Pulmonary artery endothelial cell (primary cell): ENCODE measurements at places on chromosomes 4 and X.

DNA sequence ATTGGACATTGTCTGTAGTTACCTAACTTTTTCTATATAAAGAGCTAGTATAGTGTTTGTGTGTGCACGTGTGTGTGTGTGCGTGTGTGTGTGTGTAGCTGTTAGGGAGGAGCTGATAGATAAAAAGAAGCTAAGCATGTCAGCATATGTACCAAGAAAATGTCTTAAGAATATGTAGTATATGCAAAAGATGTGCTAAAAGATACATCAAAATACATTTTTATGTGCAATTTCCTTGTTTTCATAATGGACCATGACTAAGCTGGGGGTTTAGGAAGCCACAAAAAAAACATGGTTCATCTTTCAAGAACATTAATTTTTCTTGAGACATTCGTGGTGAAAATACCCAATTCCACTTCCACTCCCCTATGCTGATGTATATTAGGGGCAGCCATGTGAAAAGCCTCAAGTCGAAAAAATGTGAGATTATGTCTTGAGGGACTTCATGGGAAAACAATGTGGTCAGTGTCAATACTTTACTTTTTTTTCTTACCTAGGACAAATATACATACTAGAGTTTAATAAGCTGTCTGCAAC lies 1599.7 kb downstream of the ARAP2 start:
- DNase-seq: no peak

DNA sequence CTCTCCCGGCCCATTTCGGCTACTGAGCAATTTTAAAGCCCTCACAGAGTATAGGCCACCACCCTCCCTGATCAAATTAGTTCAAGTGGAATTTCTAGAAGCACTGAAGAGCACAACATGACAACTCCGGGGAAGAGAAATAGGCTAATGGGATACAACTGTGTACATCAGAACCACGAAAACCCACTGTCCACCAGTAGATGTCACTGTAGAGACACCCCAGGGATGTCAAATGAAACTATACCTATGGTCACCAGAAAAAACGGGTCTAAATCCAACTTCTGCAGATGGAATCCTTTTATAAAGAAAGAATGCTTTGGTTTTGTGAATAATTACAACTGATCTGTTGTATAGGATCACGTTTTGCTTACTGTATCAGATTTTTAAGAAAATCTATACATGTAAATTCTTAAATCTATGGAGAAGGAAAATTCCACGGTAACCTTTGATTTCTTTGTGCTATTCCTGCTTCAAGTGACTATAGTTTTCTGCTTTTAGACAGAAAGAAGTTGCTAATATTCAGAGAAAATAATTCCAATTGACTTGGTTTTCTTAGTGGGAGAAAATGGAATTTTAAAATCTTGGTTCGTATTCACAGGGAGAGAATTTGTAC lies 29.5 kb upstream of the MAP3K15 start:
- peak; percentile 8 for DNase-seq

DNA sequence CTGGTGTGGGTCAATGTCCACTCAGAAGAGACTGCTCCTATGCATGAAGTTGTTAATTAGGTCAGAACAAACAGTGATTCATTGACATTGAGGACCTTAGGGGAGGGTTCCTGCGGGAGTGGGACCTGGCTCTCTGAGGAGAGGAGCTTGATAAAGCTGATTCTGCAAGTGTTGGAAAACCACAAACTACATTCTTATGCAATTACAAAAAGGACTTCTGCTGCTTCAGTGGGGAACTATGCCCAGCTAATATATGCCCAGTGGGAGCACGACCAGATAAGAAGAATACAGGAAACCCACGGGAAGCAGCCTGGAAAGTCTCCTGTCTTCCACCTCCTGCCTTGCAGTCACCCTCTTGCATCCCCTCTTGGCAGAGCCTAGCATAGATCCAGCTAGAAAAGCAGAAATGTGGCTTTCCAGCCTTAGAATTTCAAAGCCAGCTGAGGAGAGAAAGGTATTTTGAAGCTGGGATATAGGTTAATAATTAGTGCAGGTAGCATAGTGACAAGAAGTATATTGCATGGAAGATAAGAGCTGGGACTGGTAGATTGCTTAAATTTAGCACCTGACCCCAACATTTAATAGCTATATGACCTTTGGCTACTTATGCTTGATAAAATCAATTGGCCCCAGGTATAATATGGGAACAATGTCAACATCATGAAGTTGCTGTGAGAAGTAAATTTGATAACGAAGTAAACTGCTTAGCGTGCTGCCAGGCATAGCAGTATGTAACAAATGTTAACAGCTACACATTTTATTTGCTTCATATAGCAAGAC lies 34.9 kb upstream of the UGT8 start:
- no peak for DNase-seq

DNA sequence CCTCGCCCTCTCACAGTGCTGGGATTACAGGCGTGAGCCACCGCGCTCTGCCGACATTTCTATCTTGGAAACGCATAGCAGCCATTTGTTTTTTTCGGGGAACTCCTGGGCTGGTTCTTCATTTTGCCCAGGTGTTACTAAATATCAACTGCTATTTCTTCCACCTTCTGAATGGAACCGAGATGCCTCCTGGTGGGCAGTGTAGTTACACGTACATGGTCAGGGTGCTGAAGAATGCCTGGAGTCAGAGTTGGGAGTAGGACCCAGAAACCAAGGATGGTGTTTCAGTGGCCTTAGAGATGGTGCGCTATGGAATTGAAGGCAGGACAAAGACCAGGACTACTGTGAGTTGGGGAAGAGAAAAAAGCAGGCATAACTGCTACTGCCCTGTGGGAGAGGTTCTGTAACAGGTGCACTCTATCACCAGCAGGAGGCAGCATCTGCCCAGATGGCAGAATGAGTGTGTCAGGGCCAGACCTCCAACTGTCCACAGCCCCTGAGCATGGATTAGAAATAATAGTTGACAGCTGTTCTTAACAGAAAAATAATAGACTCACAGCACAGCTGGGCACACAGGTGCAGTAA lies 81.7 kb downstream of the ZC4H2 start:
- no peak for DNase-seq

GRCh38 chr4:106695501-106696262 lies 327.1 kb upstream of the GIMD1 start:
- DNase-seq: no peak

DNA sequence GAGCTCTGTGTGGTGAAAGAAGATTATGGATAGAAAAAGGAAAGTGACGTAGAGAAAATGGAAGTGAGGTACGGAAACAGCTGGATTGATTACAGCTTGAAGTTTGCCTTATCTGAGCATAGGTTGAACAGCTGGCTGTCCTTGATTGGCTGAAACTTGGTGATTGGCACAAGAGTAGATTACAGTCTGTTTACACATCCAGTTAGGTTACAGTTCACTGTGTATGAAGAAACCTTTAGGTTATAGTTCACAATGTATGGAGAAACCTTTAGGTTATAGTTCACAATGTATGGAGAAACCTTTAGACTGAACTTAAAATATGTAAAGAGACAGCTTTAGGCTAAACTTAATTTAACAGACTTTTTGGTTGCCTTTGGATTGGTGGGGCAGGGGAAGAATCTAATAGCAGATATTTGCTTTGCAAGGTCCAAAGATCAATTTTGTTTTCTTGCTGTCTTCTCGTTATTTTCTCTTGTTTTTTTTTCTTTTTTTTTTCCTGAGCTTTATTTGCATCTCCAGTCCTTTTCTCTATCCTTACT lies 15.6 kb upstream of the ART3 start:
- no peak for DNase-seq
